NCI-H774 (cell line): ENCODE measurements at places on chromosomes 4 and X.
A peak's percentile ranks its signal among the peaks of the same experiment; 100 is the strongest.

DNA sequence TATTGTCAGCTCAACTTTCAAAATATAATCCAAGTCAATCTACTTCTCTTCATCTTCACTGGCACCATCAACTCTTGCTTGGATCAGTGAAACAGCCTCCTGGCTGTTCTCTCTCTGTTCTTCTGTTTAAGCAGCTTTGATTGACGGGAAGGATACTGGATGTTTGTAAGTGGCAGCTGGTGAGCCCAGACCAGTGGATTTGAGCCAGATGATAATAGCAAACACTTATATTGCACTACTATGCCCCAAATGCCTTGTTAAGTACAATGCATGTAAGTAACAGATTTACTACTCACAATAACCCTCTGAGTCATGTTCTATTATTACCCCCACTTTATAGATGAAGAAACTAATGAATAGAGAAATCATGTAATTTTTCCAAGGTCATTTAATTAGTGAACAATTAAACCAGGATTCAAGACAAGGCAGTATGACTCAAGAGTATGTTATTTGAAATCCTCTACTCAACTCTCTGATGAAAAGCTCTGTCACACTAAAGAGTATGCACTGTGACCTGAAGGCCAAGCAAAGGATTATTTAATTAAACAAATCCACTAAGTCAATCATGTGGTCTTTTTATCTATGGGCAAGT is 44.8 kb downstream of the SPANXN3 start:
- peak; percentile 48 for DNase-seq

GRCh38 chr4:158821228-158821971 is 52.6 kb downstream of the FNIP2 start:
- DNase-seq = no peak

DNA sequence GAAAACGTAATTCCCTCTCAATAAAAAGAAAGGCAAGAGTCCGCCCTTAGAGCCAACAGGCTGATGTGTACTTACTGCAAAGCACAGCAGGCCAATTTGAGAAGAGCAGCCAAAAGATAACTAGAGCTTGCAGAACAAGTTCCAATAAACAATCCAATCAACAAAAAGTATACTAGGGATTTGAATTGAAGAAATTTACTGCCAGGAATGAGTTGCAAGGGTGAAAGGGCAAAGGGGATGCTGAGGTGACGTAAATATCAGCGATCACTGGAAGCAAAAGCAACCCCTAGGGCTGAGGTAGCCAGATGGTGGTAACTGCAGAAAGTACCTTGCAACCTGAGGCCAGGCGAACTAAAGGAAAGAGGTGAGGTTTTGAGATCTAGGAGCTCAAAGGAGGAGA is 152.1 kb upstream of the TENM3 start:
- no peak for DNase-seq

DNA sequence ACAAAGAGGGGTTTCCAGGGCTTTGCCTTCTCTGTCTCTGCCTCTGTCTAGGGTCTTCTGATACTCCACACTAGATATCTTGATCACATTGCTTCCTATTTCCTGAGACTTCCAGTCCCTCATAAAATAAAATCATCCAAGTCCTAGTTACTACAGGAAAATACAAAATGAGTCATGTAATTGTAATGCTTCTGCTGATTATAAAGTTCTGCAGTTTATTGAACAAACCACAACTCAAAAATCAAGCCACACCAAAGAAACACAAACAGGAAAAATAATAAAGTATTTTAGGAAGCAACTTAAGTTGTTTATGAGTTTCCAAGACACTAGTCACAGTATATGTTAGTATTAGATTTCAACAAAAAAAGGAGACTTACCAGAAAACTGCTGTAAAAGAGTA is 695.1 kb upstream of the GALNTL6 start:
- DNase-seq = no peak

DNA sequence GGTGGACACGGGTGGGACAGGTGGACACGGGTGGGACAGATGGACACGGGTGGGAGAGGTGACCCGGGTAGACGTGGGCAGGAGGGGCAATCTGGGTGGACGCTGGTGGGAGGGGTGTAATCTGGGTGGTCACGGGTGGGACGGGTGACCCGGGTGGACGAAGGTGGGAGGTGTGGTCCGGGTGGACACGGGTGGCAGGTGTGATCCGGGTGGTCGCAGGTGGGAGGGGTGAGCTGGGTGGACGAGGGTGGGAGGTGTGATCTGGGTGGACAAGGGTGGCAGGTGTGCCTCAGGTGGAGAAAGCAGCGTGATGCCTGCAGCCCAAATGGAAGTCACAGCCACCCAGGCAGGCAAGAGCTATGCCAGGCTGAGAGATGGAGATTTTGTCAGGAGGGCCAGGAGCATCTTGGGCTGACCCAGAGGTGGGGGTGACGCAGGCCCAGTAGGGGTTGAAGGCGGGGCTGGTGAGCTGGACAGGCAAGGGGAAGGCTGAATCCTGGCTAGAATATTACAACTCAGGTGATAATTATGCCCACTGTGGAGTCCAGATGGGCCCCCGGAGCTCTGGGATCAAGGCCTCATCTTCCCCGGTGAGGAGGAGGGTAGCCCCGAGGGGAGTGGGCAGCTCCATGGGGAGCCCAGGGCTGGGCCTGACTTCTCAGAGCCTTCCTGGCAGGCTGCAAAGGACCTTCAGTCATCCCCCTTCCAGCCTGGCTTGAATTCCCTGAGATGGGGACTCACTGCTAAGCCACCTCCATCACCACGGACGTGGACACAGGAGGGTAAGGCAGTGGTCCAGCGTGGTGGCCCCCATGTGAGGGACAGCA is 100.0 kb downstream of the ADRA2C start:
- no peak for DNase-seq

- no peak for DNase-seq
Observed at GRCh38 chr4:72209600-72209999, 177.8 kb downstream of the NPFFR2 start.

DNA sequence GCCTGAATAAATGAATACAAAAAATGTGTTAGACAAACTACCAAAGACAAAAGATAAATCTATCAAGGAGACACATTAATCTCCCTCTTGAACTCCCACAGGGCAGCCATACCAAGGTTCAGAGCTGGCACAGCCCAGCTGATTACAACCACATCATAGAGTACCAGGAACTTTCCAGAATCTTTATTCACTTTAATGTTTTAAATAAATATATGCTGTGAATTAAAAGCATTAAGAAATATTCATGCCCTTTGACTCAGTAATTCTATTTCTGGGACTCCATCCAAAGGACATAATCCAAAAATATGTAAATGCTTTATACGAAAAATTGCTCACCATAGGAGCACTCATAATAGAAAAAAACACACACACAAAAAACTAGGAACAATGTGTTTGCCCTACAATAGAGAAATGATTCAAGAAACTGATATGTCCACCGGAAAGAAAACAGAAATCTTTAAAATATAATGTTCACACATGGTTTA is 126.0 kb downstream of the LDB2 start:
- no peak for DNase-seq

- no peak for DNase-seq
Observed at GRCh38 chr4:2284934-2285612, 23.2 kb upstream of the MXD4 start.

DNA sequence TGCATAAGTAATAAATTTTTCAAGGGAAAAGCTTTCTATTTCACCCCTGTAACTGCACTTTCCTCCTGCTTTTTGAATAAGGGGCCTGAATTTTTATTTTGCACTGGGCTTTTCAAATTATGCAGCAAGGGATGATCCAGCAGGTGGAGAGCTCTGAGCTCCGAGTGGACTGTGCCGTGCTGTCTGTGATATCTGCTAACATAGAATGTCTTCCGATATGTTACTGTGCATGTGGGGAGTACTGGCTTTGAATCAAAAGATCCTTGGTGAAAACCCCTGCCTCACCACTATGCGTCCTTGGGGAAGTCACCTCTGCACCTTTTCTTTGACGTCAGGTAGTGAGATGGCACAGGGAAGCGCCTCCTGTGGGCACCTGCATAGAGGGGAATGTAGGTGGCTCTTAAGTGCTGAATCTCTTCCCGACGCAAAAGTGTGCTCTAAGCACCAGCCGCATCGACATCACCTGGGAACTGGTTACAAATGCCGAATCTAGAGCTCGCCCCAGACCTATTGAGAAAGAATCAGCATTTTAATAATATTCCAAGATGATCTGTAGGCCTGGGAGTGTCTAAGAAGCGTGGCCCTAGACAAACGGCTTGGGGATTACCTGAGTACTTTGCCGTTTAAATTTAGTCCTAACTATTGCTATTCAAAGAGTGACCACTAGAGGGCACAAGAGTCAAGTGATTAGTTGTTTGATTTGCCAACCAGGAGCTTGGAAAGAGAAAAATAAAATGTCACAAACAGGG is 19.2 kb upstream of the WFS1 start:
- DNase-seq = peak; percentile 68
